ENCODE measurements at places on chromosomes 16 and 17.

DNA sequence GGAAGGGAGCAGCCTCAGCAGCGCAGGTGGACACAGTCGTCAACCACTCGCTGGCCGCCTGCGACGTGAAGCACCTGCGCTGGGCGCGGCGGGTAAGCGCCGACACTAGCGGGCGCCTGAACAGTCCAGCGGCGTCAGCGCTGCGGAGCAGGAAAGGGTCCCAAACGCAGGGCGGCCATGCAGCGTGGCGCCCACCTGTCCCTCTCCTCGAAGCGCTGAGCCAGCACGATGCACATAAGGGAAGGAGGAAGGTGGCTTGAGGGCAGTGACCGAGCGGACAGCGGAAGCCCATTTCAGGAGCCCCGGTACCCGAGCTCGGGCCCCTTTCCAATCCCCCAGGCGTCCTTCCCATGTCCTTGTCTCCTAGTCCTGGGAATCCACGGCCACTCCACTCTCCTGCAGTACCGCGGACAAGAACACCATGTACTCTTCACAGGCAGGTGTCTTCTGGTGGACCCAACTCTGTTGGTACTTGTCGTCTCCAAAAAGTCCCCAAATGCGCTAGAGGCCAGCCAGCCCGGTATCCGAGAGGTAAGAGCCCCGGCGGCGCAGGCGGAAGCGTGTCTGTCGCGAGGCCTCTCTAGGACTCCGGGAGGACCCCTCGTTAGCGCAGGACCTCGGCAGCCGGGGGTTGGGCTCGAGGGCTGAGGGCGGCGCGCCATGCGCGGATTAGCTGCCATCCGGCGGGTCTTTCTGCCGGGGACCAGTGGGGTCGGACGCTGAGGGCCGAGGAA lies 14.4 kb downstream of the ZNF232 start:
- no peak for DNase-seq

GRCh38 chr17:80855948-80856862 lies 135.4 kb upstream of the CHMP6 start:
- no peak for DNase-seq

DNA sequence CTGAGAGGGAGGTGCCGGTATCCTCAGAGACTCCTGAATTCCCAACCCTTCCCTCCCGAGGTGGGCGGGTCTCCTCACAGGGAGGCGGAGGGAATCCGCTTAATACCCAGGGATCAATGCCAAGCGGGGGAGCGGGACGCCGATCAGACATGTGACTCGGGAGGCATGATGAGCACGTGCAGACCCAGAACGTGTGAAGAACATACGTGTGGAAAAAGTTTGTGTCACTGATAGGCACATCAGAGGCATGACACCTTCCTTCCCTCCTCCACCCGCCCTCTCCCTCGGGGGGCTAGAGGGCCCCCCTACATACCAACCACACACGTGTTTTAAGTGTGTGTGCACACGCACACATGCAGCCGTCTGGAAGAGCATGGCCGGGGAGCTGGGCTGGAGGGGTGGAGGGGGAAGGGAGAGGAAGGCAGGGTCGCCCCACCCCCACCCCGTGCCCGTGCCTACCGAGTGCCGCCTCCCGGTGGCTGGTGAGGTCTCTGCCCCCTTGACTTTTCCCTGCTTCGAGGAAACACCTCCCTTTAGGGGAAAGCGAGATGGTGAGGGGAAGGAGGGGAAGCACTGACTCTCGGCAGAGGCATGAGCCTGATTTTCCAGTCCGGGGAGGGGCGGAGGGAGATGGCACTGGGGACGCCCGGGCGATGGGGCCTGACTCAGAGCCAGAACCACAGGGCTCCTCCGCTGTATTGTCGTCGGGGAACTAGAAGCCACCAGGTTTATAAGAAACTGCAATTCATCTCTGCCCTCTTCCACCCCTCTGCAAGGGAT lies 12.1 kb upstream of the TBX21 start:
- DNase-seq = no peak

GRCh38 chr16:14186007-14186794 lies 115.1 kb downstream of the MRTFB start:
- no peak for DNase-seq

- DNase-seq = no peak
Observed at GRCh38 chr16:55697867-55698266, 42.1 kb downstream of the SLC6A2 start.

DNA sequence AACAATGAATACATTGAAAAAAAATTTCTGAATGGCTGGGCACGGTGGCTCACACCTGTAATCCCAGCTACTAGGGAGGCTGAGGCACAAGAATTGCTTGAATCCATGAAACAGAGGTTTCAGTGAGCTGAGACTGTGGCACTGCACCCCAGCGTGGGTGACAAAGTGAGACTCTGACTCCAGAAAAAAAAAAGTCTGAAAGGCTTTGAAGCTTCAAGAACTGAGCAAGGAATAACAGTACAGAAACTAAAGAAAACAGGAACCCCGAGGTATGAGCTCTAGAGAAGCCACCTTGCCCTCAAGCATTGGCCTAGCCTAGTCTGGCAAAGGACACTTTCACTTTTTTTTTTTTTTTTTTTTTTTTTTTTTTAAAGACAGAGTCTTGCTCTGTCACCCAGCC lies 45.0 kb downstream of the TEX2 start:
- no peak for DNase-seq

DNA sequence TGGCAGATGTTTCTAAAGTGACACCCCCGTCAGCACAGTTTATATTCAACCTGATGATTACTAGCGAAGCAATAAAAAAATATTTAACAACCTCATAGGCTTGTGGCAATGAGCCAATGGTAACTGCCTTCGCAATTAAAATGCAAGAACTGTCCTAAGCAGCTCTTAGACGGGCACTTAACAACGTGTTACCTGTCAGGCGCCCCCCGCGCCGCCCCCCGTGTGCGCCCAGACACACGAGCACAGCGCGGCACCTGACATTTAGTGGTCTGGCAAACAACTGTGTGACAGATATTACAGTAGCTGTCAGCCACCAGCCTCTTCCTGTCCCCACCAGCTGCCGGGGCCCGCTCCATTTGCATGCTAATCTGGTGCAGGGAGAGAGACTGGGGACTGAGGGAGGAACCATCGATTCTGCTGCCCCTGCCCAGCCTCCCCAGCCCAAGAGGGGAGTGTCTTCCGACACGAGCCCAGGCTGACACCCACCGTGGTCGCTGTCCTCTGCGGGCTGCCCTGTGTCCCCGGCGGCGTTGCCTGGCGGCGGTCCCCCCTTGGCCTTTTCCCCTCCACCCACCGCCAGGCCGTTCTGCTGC lies 12.7 kb downstream of the NDUFAF8 start:
- DNase-seq = no peak

DNA sequence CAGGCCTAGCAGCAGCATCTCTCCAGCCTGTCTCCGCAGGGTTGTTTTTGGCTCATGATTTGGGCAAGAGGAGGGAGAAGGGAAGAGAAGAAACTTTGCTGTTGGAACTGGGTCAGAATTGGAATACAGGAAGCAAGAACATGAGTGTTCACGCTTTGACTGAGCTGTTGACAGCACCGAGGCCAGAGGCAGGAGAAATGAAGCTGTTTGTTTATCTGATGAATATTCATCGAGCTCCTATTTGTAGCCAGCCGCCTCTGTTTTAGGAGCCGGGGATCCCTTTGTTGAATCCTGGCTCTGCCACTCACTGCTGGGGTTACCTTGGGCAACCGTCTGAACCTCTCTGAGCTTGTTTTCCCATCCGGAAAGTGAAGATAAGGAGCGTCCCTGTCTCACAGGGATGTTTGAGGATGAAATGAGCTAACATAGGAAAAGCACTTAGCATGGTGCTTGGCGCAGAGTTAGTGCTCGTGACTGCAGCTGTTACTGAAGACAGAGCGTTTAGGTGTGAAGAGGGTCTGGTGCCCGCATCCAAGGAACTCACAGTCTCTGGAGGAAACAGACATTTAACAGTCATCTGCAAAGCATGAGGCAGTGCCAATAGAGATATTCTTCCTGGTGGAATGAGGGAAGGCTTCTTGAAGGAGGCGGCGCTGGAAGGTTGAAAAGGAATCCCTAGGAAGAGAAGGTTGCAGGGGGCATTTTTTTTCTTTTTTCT lies 29.2 kb downstream of the RAP1GAP2 start:
- DNase-seq = no peak

Data from vagina (tissue), 2 donors.